ENCODE measurements at places on chromosomes 4 and X.
A peak's percentile ranks its signal among the peaks of the same experiment; 100 is the strongest.

GRCh38 chr4:110636680-110637407 is 14.0 kb upstream of the PITX2 start:
- H3K4me1 ChIP-seq, result peaks cover 19% of the 10 kb centered on the region
- no peak for DNase-seq
- H3K4me3 ChIP-seq, result no peak overlapping the region

GRCh38 chr4:20194123-20195013 is 57.3 kb upstream of the SLIT2 start:
- no peaks in the 10 kb centered on the region for H3K27me3 ChIP-seq
- H3K4me3 ChIP-seq, result no peak overlapping the region
- no peaks in the 10 kb centered on the region for H3K4me1 ChIP-seq
- H3K27ac ChIP-seq, result peak overlapping the region; percentile 41
- no peak for DNase-seq

GRCh38 chrX:103233263-103233662 is 18.4 kb downstream of the BEX4 start:
- no peaks in the 10 kb centered on the region for H3K36me3 ChIP-seq
- no peak overlapping the region for H3K27ac ChIP-seq
- no peak overlapping the region for H3K4me3 ChIP-seq
- DNase-seq, result no peak
- H3K27me3 ChIP-seq, result no peaks in the 10 kb centered on the region
- no peaks in the 10 kb centered on the region for H3K4me1 ChIP-seq

DNA sequence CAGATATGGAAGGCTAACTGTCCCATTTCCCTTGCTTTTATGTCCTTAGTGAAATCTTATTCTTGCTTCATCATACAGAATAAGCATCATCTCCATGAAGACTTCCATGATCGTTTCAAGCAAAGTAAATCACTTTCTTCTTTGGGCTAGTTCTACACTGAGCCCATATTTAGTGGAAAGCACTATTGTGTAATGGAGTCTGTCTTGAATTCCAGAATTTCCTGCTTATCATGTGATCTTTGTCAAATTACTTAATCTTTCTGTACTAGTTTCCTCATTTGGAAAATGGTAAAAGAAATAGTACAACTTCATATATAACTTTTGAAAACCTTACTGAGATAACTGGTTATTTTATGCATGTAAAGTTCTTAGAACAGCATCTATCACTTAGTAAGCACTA is 7.6 kb downstream of the ANAPC10 start:
- H3K36me3 ChIP-seq, result peaks cover 42% of the 10 kb centered on the region
- DNase-seq, result no peak
- no peak overlapping the region for H3K4me3 ChIP-seq
- H3K27me3 ChIP-seq, result no peaks in the 10 kb centered on the region
- no peak overlapping the region for H3K27ac ChIP-seq

DNA sequence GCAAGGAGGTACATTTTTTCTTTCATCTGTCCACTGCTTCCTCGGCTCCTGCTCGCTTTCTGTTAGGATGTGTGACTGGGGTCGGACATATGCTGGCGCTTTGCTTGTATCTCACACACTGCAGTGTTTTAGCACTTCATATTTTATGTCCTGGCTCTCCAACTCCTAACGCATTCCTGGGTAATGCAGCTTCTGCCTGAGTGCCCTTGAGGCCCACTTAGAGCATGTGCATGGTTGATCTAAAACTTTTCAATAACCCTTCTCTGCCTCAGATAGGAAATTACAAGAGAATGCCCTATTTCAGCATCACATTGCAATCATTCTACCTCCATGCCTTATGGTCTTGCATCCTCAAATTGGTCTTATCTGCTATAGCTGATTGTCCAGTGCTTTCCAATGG is 65.3 kb downstream of the NEIL3 start:
- H3K36me3 ChIP-seq, result no peaks in the 10 kb centered on the region
- no peaks in the 10 kb centered on the region for H3K27me3 ChIP-seq
- no peak overlapping the region for H3K27ac ChIP-seq
- H3K4me1 ChIP-seq, result no peaks in the 10 kb centered on the region
- H3K4me3 ChIP-seq, result no peak overlapping the region
- DNase-seq, result no peak

GRCh38 chrX:128309311-128309710 is 257.1 kb upstream of the ACTRT1 start:
- no peak overlapping the region for H3K27ac ChIP-seq
- H3K27me3 ChIP-seq, result no peaks in the 10 kb centered on the region
- no peak overlapping the region for H3K4me3 ChIP-seq
- no peaks in the 10 kb centered on the region for H3K4me1 ChIP-seq
- no peak for DNase-seq

- no peak for DNase-seq
- H3K4me1 ChIP-seq, result no peaks in the 10 kb centered on the region
- H3K27me3 ChIP-seq, result no peaks in the 10 kb centered on the region
- H3K36me3 ChIP-seq, result no peaks in the 10 kb centered on the region
- no peak overlapping the region for H3K4me3 ChIP-seq
Observed at GRCh38 chr4:182655340-182655739, 261.8 kb downstream of the DCTD start.
